ENCODE measurements at places on chromosomes 16 and 17.

DNA sequence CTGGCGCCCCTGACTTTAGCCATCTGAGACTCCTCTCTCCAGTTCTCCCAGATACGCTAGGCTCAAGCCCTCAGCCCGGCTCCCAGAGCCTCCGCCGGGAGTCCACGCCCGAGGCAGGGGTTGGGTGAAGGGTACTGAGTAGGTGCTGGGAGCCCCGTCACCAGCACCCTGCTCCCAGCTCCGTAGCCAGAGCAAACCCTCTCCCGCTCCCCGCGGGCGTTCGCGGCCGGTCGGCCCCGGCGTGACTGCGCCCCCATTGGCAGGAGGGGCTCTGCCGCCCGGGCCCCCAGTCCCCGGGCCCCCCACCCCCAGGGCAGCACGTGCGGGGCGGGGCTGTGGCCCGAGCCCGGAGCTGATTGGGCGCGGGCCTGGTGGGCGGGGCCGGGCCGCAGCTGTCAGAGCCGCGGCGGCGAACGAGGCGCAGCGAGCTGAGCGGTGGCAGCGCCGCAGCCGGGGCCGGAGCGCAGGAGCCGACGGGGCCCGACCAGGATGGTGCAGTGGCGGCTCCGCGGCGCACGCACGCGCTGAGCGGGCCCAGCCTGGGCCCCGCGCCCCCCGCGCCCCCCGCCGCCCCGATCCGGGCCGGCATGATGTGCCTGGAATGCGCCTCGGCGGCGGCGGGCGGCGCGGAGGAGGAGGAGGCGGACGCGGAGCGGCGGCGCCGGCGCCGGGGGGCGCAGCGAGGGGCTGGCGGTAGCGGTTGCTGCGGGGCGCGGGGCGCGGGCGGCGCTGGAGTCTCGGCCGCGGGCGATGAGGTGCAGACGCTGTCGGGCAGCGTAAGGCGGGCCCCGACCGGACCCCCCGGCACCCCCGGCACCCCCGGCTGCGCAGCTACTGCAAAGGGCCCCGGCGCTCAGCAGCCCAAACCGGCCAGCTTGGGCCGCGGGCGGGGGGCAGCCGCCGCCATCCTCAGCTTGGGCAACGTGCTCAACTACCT is at the start of gene SPNS2:
Gene SPNS2 (plus strand): TSS at position 421 of the 937 bp plus-strand sequence. CDS start 167 bp downstream, at position 588.
- peak; percentile 82 for DNase-seq

DNA sequence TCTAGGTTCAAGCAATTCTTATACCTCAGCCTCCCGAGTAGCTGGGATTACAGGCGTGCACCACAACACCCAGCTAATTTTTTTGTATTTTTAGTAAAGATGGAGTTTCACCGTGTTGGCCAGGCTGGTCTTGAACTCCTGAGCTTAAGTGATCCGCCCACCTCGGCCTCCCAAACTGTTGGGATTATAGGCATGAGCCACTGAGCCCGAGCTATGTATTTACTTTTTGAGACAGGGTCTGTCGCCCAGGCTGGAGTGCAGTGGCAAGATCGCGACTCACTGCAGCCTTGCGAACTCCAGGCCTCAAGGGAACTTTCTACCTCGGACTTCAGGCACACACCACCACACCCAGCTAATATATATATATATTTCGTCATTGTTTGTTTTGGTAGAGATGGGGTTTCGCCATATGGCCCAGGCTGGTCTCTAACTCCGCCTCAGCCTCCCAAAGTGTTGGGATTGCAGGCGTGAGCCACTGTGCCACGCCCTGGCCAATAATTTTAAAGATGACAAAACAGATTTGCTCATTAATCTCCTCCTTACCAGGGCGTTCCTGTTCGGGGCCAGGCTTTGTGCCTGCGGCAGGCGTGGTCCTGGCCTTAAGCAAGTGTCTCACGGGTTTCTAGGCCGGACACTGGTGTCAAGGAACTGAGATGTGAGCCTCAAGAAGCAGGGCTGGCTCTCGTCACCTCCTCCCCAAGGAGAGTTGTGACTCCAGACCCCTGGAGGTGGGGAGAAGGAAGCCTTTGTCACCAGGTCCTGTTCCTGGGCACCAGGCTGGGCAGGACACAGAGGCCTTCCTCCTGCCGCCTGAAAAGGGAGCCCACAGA is 4.3 kb upstream of the NPW start:
- no peak for DNase-seq

DNA sequence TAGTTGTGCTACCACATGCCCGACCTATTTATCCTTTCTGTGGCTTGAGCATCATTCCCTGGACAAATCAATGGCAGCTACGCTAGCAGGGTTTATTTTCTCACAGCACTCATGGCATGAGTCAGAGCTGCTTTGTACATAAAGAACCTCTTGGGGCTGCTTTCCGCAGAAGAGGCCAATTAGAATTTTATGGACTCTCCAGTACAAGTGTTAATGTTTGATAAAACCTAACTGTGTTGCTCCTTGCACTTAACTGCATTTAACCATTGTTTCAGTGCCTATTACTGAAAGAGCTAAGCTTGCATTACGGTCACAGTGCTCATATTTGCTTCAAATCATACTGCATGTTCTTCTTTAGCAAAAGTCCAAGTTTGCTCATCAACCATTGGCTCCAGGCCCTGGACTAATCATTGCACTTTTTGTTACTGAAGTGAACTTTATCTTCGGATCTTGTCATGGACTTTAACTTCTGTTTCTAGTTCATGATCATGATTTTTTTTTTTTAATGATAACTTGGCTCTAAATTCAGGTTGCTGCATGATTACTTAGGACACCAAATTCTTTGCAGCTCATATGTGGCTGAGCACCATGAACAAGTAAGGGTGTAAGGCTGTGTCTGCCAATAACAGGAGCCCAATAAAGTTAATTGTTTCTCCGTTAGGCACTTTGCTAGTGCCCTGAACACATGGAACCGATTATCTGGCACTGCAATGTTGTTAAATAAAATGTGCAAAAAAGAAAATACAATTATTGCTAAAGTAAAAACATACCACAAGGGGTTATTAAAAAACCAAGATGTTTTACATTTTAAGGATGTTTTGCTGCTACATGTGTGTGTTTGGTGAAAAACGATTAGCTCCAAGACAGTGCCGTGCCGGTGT is 492.2 kb downstream of the KCNJ2 start:
- DNase-seq, result no peak

- no peak for DNase-seq
Observed at GRCh38 chr16:58012481-58012880, 11.3 kb downstream of the USB1 start.

- DNase-seq, result no peak
Observed at GRCh38 chr17:45813048-45813725, 29.1 kb downstream of the CRHR1 start.

DNA sequence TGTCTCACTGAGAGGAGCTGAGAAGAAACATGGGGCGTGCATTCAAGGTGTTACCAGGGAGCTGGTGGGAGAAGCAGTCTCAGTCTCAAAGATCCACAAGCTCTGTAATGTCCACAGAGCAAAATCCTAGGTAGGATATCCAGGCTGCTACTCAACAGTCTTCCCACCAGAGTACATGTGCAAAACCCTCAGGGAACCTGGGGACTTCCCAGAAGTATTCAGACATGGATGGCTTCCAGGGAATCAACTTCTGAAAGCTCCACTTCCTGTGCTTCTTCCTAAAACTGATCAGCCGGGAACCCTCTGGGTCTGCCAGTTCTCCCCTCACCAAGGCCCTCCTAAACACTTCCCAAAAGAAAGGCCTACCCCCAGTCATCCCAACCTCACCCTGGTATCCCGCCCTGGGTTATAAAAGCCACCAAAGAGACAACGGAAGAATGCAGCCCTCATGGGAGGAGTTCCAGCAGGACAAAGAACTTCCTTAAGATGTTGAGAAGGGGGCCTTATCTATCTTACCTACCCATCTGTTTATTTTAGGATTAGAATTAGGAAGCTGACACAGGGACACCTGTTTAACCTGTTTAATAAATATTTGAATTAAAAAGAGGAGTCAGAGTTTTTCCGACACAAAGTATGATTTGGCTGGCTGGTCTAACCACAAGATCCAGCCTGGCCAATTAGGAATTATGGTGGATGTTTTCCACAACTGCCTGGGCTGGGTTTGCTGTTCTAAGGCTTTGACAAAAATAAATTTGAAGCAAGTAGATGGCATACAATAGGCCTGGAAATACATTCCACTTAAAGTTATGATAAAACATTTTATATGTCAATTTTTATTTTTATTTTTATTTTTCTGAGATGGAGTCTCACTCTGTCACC is 37.0 kb downstream of the CUEDC1 start:
- DNase-seq, result no peak

DNA sequence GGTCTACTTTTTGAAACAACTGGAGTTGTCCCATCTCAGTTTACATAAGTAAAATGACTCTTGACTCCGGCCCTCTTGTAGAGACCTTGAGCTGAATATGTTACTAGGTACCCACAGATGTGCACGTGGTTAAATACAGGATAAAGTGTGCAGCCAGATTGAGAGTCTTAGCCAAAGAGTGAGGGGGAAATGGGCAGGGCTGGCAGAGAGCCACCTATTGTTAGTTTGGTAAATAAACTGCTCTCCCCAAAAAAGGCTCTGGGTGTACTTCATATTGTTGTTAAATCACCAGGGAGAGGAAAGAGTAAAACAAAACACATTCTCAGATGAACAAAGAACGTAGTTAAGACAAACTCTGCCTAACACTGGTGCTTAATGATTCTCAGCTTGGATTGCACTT is 20.3 kb downstream of the G6PC1 start:
- DNase-seq, result no peak

GRCh38 chr16:66538910-66539309 is 11.0 kb downstream of the TK2 start:
- no peak for DNase-seq

- no peak for DNase-seq
Observed at GRCh38 chr17:3879591-3880417, 13.0 kb downstream of the CAMKK1 start.

GRCh38 chr17:67105213-67105612 is 60.9 kb downstream of the CACNG1 start:
- DNase-seq, result no peak

- no peak for DNase-seq
Observed at GRCh38 chr16:54875443-54875842, 55.2 kb upstream of the IRX5 start.

DNA sequence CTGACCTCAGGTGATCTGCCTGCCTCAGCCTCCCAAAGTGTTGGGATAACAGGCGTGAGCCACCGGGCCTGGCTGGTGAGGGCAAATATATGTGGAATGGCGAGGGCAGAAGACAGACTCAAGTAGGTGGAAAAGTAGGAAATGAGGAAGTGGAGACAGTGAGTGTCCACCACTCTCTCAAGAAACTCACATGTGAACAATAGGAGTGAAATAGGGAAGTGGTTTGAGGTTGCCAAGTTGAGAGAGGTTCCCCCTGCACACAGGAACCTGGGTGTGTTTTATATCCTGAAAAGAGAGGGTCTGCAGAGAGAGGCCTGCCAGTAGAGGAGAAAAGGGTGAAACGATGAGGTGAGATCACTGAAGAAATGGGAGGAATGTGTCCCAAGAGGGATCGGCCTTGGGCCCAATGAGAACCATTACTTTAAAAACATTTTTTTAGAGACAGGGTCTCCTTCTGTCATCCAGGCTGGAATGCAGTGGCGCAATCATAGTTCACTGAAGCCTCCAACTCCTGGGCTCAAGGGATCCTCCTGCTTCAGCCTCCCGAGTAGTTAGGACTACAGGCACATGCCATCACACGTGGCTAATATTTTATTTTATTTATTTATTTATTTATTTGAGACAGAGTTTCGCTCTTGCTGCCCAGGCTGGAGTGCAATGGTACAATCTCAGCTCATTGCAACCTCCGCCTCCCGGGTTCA is 17.1 kb upstream of the CORO1A start:
- peak; percentile 81 for DNase-seq

DNA sequence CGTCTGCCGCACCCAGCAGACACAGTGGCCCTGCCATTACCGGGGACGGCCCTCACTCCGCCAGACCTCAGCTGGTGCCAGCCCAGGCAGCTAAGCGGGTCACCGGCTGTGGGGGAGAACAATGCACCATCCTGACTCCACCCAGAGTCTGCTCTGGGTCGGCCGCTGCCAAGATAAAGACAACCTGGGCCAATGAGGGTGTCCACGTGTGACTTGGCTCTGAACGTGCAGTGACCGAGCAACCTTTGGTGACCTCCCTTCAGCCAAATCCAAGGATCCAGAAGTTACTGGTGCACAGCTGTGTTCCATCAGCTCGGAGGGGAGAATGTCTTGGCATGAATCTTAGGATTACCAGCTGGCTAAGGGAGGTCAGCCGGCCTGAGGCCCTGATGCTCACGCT is 155.9 kb downstream of the NTN1 start:
- DNase-seq, result no peak

DNA sequence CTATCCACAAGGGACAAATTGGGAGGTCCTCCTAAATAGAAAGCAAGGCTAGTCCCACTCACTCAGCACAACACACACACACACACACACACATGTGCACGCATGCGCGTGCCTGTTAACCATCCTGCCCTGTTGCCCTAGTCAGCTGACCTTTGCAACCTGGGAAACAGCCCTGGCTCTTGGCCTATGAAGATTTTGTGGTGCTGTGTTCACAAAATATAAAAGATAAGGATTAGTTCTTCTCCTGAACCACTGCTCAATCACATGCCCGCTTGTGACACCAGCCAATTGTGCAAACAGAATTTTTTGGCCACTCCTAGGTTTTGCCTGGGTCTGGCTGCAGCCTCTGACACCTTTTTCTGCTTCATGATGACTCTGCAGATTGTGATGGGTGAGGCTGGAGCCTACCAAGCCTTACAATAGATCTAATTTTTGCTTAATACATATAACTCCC is 3.3 kb upstream of the CES1 start:
- DNase-seq, result no peak

DNA sequence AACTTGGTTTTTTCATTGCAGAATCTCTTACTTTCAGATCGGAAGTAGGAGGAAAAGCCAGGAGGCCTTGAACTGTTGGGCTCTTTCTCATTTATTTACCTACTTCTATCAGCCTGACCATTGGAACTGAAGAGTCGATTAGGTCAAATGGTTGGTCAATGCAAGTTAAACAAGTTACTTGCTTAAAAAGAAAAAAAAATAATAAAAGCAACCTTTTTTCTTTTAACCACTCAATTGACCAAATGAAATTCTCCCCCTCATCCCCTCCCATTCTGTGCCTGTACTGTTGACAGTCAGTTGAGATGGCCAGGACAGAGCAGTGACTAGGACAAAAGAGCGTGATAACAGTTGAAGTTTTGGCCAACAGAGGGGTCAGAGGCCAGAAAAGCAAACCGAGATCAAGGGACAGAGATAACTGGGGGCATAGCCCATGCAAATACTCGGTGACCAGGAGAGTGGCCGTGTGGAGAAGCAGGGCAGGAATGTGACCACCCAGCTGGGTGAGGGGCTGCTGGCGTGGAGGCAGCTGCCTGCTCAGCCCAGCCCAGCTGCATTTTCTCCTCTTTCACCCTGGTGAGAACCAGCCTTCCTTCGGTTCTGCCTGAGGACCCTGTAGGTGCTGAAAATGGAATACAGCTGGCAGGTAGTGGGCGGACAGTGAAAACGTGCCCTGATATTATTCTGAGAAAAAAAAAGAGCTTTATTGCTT is 72.2 kb downstream of the HS3ST3B1 start:
- no peak for DNase-seq
